Activated T-cell treated with anti-CD3 and anti-CD28 coated beads, Interleukin-2, amount 50 U/mL, for 24 hours (primary cell): ENCODE measurements at places on chromosomes 5 and 9.

GRCh38 chr9:103798620-103799019 is 295.5 kb upstream of the SMC2 start:
- no peak for DNase-seq
- H3K27ac ChIP-seq, result no peak overlapping the region
- H3K4me1 ChIP-seq, result peaks cover 10% of the 10 kb centered on the region
- H3K36me3 ChIP-seq, result no peaks in the 10 kb centered on the region
- H3K27me3 ChIP-seq, result peaks cover 3% of the 10 kb centered on the region

GRCh38 chr9:130995086-130996011 is 13.6 kb upstream of the LAMC3 start:
- H3K4me3 ChIP-seq, result no peak overlapping the region
- no peak overlapping the region for H3K27ac ChIP-seq
- DNase-seq, result no peak
- H3K36me3 ChIP-seq, result no peaks in the 10 kb centered on the region
- peaks cover 3% of the 10 kb centered on the region for H3K4me1 ChIP-seq
- peaks cover 20% of the 10 kb centered on the region for H3K27me3 ChIP-seq

DNA sequence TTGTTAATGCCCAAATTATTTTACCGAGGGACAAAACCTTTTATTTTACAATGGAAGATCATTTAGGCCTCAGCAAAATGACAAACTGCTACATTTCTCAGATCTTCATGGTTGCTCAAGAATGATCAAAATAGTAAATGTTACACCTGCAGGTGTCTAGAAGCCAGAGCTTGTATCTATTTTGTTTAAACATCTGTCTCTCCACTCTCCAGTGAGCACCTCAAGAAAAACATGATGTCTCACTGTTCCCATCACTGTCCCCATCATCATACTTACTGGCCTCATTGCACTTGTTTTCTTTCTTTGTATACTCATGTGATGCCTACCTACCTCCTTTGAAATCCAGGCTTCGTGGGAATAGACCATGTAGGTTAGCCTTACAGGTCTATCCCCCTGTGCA is 149.6 kb downstream of the TTLL11 start:
- no peaks in the 10 kb centered on the region for H3K27me3 ChIP-seq
- no peaks in the 10 kb centered on the region for H3K36me3 ChIP-seq
- no peak overlapping the region for H3K4me3 ChIP-seq

GRCh38 chr5:159105145-159106053 is 5.7 kb upstream of the EBF1 start:
- peaks cover 25% of the 10 kb centered on the region for H3K4me1 ChIP-seq
- peak; percentile 42 for DNase-seq

- H3K36me3 ChIP-seq, result no peaks in the 10 kb centered on the region
- no peak overlapping the region for H3K4me3 ChIP-seq
- DNase-seq, result no peak
Measured at GRCh38 chr5:153835891-153836515, 202.7 kb downstream of the FAM114A2 start.

- DNase-seq, result no peak
- peaks cover 7% of the 10 kb centered on the region for H3K27me3 ChIP-seq
- no peak overlapping the region for H3K27ac ChIP-seq
- H3K4me3 ChIP-seq, result no peak overlapping the region
- H3K4me1 ChIP-seq, result peaks cover 2% of the 10 kb centered on the region
Measured at GRCh38 chr5:76838481-76839261, 11.1 kb upstream of the S100Z start.

- no peaks in the 10 kb centered on the region for H3K27me3 ChIP-seq
- peaks cover 3% of the 10 kb centered on the region for H3K4me1 ChIP-seq
- H3K27ac ChIP-seq, result no peak overlapping the region
- H3K36me3 ChIP-seq, result no peaks in the 10 kb centered on the region
- no peak for DNase-seq
- H3K4me3 ChIP-seq, result no peak overlapping the region
Measured at GRCh38 chr5:149611326-149611725, 30.0 kb downstream of the ARHGEF37 start.

- peaks cover 54% of the 10 kb centered on the region for H3K4me1 ChIP-seq
- peak overlapping the region; percentile 98 for H3K27ac ChIP-seq
- H3K27me3 ChIP-seq, result peaks cover 7% of the 10 kb centered on the region
- no peak overlapping the region for H3K4me3 ChIP-seq
Measured at GRCh38 chr9:124855944-124856765, 2.9 kb downstream of the WDR38 start.

DNA sequence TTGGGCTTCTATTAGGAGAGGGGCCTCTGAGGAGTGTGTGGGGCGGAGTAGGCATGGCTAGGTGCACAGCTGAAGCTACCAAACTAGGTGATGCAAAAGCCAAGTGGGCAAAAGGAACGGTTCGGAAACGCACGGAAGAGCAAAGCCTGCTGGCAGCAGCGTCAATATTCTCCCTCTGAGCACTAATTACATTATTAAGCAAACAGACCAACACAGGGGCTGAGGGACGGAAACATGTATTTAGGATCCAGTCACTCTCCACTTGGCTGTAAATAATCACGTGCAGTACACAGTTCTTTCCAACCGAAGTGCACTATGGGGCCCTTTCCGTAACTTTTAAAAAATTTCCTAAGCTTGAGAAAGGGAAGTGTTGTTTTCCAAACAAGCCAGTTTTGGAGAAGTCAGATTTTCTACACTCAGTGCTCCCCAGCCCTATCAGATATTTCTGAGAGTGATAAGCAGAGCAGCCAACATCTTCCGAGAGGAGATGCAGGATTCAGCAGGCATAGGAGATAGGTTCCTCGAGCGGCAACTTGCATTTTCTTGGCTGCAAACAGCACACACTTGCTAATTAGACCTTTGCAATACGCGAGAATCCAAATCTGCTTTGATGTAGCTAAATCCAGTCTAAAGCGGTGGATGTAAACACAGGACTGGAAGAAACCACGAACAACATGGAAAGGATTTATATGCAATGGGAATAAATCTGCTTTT is 217.2 kb upstream of the TBCA start:
- H3K27me3 ChIP-seq, result no peaks in the 10 kb centered on the region
- no peak overlapping the region for H3K27ac ChIP-seq
- no peak for DNase-seq
- H3K4me1 ChIP-seq, result no peaks in the 10 kb centered on the region
- H3K36me3 ChIP-seq, result peaks cover 11% of the 10 kb centered on the region
- no peak overlapping the region for H3K4me3 ChIP-seq

DNA sequence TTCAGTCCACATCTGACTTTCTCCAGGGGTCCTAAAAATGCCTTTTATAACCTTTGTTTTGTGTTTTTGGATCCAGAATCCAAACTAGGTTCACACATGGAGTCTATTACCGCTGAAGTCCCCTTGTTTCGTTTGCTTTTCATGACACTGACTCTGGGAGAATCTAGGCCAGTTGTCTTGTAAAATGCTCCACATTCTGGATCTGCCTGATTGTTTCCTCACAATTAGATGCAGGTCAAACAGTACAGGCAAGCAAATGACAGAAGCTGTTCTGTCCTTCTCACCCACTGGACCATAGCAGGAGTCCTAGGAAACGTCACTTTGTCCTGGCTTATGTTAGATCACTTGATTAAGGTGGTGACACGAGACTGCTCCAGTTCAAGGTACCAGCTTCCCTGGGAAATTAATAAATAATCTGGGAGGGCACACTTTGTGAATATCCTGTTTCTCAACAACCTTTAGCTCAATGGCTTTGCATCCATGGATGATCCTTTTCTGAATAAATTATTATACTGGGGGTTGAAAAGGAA is 34.1 kb downstream of the FABP6 start:
- no peak overlapping the region for H3K27ac ChIP-seq
- H3K36me3 ChIP-seq, result no peaks in the 10 kb centered on the region
- DNase-seq, result no peak
- H3K4me1 ChIP-seq, result peaks cover 4% of the 10 kb centered on the region
- H3K27me3 ChIP-seq, result peaks cover 14% of the 10 kb centered on the region

DNA sequence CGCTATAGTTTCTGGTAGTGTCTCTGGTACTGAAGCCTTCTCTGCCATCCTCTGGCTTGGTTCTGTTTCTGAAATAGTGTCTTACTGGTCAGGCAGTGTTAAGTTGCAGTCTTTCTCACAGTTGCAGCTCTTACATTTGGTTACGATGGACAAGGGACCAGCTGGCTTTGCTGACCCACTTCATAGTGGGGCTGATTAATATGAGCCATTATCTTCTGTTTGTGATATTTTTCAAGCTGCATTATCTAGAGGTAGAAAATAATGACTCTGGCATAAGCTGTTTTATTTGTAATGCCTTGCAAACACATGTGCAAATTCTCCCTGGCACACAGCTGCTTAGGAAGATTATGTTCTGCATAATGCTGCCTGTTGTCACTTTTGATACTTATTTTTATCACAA is 199.1 kb downstream of the KDM4C start:
- no peaks in the 10 kb centered on the region for H3K27me3 ChIP-seq
- peaks cover 24% of the 10 kb centered on the region for H3K36me3 ChIP-seq
- DNase-seq, result no peak
- no peak overlapping the region for H3K4me3 ChIP-seq

DNA sequence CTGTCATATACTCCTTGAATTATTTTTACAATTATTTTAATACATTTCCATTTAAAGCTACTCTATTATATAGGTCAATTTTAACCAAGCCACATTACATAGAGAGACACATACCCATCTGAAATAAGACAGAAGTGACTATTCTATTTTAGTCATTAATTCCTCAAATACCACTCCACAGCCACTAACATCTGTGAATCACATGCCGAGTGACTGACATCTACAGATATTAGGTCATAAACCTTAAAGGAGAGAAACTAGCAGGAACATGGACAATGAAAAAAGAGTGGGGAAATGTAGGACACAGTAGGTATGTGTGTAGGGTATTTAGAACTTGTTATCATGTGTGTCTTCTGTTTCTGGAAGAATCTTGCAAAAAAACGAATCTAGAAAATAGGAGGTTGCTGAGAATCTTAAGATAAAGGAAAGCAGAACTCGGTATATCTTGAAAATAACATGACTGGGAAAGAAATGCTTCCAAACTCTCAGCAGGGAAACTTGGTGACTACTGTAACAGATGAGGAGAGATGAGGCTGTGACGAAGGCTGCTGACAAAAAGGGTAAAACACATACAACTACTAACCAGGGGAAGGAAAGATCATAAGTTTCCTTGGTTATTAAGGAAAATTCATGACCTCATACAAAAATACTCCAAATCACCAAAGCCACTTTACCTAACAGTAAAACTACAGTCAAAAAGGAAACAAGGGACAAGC is 84.6 kb downstream of the PLPP1 start:
- H3K36me3 ChIP-seq, result peaks cover 5% of the 10 kb centered on the region
- H3K4me3 ChIP-seq, result no peak overlapping the region
- H3K4me1 ChIP-seq, result peaks cover 5% of the 10 kb centered on the region
- no peak for DNase-seq
- no peaks in the 10 kb centered on the region for H3K27me3 ChIP-seq

- no peaks in the 10 kb centered on the region for H3K4me1 ChIP-seq
- no peak overlapping the region for H3K27ac ChIP-seq
- no peak for DNase-seq
Measured at GRCh38 chr9:118459913-118460312, 755.7 kb downstream of the TLR4 start.

GRCh38 chr9:86545090-86545489 is 190.9 kb upstream of the TUT7 start:
- DNase-seq, result no peak
- H3K27me3 ChIP-seq, result peaks cover 3% of the 10 kb centered on the region
- no peak overlapping the region for H3K4me3 ChIP-seq

- DNase-seq, result no peak
- no peak overlapping the region for H3K4me3 ChIP-seq
- peaks cover 34% of the 10 kb centered on the region for H3K4me1 ChIP-seq
- no peaks in the 10 kb centered on the region for H3K27me3 ChIP-seq
- no peak overlapping the region for H3K27ac ChIP-seq
Measured at GRCh38 chr5:173923218-173924095, 35.3 kb downstream of the CPEB4 start.

GRCh38 chr9:31336841-31337240 is 1047.6 kb upstream of the ACO1 start:
- no peak overlapping the region for H3K4me3 ChIP-seq
- H3K27me3 ChIP-seq, result no peaks in the 10 kb centered on the region
- no peak for DNase-seq
- peaks cover 23% of the 10 kb centered on the region for H3K4me1 ChIP-seq
- H3K36me3 ChIP-seq, result no peaks in the 10 kb centered on the region

DNA sequence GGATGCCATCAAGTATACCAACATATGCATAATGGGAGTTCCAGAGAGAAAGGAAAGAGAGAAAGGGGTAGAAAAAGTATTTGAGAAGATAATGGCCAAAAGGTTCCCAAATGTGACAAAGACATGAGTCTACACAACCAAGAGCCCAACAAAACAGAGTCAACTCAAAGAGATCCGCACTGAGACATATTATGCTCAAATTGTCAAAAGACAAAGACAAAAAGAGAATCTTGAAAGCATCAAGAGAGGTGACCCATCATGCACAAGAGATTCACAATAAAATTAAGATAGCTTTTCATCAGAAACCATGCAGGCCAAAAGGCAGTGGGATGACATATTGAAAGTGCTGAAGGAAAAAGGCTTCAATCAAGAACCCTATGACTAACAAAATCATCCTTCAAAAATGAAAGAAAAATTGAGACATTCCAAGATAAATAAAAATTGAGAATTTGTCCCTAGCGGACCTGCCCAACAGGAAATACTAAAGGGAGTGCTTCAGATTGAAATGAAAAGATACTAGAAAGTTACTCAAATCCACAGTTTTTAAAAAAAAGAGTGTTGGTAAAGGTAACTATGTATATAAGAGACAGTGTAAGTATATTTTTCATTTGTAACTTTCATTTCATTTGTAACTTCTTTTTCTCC is 160.9 kb downstream of the AUH start:
- H3K4me3 ChIP-seq, result no peak overlapping the region
- no peaks in the 10 kb centered on the region for H3K27me3 ChIP-seq
- H3K36me3 ChIP-seq, result peaks cover 63% of the 10 kb centered on the region
- H3K27ac ChIP-seq, result peak overlapping the region; percentile 47
- DNase-seq, result no peak

DNA sequence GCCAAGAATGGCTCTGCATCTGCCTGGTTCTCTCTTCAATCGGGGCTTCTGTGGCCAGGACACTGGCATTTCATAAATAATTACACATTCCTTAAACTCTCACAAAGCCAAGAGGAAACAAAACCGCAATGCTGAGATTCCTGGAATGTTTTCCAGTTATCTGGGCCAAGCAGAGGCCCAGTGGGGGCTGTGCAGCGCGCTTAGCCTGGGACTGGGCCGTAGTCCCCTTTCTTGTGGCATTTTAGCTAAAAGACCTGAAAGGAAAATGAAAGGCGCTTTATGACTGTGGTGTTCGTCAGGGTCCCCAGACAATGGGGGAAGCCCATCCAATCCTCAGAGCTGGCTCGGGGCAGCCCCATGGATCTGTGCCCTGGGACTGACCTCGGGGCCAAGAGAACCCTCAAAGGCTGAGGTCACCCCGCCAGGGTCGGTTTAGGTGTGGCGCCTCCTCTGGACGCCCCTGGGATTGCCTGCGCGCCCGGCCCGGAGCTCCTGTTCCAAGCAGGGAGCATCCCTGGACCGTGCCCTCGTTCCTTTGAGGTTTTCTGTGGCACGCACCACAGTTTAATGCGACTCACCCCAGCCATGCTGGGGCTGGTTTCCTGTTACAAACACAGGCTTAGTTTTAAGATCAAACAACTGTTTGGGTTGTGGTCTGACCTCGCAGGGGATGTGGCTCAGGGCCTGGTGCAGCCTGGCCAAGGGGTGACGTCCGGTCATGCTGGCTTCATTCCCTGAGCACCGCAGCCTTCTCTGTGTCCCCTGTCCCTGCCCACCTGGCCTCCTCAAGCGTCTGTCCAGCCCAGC is 51.5 kb upstream of the NKD2 start:
- H3K36me3 ChIP-seq, result no peaks in the 10 kb centered on the region
- peaks cover 52% of the 10 kb centered on the region for H3K27me3 ChIP-seq
- peak overlapping the region; percentile 33 for H3K4me3 ChIP-seq
- peak overlapping the region; percentile 55 for H3K27ac ChIP-seq
- peaks cover 34% of the 10 kb centered on the region for H3K4me1 ChIP-seq
